ENCODE measurements at places on chromosomes 1 and 21. TPM values are rescaled to one million over a fixed set of nuclear protein-coding genes. Genes with fewer than 3 reads are reported as not detected.

NPPB gene
- not detected for total RNA-seq

TMEM50A gene
- 66.2 TPM for total RNA-seq

TFAP2E gene
- total RNA-seq: 1.1 TPM

ADAMTS1 gene
- 7.9 TPM for total RNA-seq

GBP3 gene
- total RNA-seq: 9.4 TPM

ADAMTS5 gene
- total RNA-seq: 0.80 TPM

GPR37L1 gene
- total RNA-seq: 0.12 TPM

GJA9 gene
- 0.44 TPM for total RNA-seq

SLC45A3 gene
- total RNA-seq: 1.2 TPM

HHIPL2 gene
- 0.08 TPM for total RNA-seq

STUM gene
- 0.24 TPM for total RNA-seq
